Endothelial cell of coronary artery (primary cell): ENCODE measurements at places on chromosomes 12 and 14. TPM values are rescaled to one million over a fixed set of nuclear protein-coding genes. Genes with fewer than 3 reads are reported as not detected.

The ADGRD1 gene
- 0.09 and 2.1 TPM in 2 replicates for total RNA-seq

The STYK1 gene
- 5.2 and 19.5 TPM in 2 replicates for total RNA-seq

The CCDC196 gene
- not detected in 2 replicates for total RNA-seq

The TRIP11 gene
- 27.8 and 30.9 TPM in 2 replicates for total RNA-seq

The SLC6A13 gene
- total RNA-seq, result 0.09 TPM in 2 replicates

The RAPGEF3 gene
- 26.9 and 27.4 TPM in 2 replicates for total RNA-seq

The SMIM41 gene
- under 0.01 TPM in 1 of 2 replicates, not detected in the other for total RNA-seq

The PTGER2 gene
- total RNA-seq, result 1.4 TPM in 1 of 2 replicates, not detected in the other

The SLCO1B1 gene
- not detected in 2 replicates for total RNA-seq

The FSCB gene
- total RNA-seq, result not detected in 2 replicates

The CLEC4E gene
- not detected in 2 replicates for total RNA-seq

The TRHDE gene
- total RNA-seq, result not detected in 2 replicates

The TEX52 gene
- not detected in 2 replicates for total RNA-seq

The RPGRIP1 gene
- not detected in 2 replicates for total RNA-seq
